ENCODE measurements at places on chromosomes 5 and 9. TPM values are rescaled to one million over a fixed set of nuclear protein-coding genes. Genes with fewer than 3 reads are reported as not detected.
A peak's percentile ranks its signal among the peaks of the same experiment; 100 is the strongest.

GRCh38 chr5:128857076-128857677 is 108.1 kb upstream of the SLC27A6 start:
- DNase-seq: no peak
- no peak overlapping the region for H3K27ac ChIP-seq
- H3K4me1 ChIP-seq: no peaks in the 10 kb centered on the region
- no peak overlapping the region for H3K4me3 ChIP-seq
- H3K36me3 ChIP-seq: 0 out of 2 replicates have a peak, but pooled peaks cover 3% of the 10 kb centered on the region
- no peaks in the 10 kb centered on the region for H3K27me3 ChIP-seq

DNA sequence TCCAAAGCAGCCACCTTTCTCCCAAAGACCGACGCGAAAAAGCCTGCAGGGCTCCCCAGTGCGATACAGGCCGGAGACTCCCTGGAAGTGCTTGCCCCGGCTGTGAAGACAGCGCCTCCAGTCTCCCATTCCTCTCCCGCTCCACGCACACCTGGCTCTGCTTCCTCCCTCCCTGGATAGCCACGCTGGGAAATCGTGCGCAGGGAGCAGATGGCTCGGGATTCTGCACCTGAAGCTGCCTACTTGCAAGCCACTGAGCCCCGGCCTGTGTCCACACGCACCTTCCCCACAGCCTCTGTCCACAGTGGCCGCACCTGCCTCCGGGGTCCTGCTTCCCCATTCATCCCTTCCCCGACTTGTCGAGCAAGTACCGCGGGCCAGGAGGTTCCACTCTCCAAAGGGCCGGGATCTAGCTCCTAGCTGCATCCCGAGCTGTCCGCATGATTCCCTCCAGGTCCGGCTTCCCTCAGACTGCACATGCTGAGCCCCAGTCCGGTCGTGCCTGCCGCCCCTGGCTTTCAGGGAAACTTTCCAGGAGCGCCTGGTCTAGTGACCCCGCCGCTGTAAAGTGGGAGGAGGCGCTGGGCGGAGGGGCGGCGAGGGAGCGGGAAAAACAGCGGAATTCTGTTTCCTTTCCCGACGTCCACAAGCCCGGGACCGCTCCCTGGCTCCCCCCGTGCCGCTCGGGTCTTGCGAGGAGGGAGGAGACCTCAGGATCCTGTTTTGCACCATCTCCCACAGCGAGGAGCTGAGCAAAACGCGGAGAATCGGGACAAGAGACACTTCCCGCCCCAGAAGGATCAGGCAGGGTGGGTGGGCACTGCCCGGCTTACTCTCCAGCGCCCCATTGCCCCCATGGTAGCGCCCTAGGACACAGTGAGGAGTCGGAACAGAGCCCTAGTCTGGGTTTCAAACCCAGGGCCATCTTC is 2.0 kb downstream of the SEMA6A start:
- peak overlapping the region; percentile 99 for H3K4me3 ChIP-seq
- peaks cover 21% of the 10 kb centered on the region for H3K4me1 ChIP-seq

DNA sequence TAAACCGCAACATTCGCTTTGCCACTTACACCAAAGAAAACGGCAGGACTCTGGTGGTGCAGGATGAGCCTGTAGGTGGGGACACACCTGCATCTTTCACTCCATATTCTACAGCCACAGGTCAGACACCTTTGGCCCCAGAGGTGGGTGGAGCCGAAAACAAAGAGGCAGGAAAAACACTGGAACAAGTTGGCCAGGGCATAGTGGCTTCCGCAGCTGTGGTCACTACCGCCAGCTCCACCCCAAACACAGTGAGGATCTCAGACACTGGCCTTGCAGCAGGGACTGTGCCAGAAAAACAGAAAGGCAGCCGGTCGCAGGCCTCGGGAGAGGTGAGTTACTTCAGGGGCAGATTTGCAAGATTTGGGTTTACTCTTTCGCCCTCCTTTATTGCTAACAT is 33.8 kb downstream of the KDM3B start:
- no peaks in the 10 kb centered on the region for H3K27me3 ChIP-seq
- peaks cover 60% of the 10 kb centered on the region for H3K36me3 ChIP-seq
- H3K4me3 ChIP-seq: no peak overlapping the region
- H3K4me1 ChIP-seq: no peaks in the 10 kb centered on the region
- no peak for DNase-seq
- no peak overlapping the region for H3K27ac ChIP-seq

SHOC1 gene
- total RNA-seq: not detected

ORM2 gene
- total RNA-seq: 1.4 TPM

DNA sequence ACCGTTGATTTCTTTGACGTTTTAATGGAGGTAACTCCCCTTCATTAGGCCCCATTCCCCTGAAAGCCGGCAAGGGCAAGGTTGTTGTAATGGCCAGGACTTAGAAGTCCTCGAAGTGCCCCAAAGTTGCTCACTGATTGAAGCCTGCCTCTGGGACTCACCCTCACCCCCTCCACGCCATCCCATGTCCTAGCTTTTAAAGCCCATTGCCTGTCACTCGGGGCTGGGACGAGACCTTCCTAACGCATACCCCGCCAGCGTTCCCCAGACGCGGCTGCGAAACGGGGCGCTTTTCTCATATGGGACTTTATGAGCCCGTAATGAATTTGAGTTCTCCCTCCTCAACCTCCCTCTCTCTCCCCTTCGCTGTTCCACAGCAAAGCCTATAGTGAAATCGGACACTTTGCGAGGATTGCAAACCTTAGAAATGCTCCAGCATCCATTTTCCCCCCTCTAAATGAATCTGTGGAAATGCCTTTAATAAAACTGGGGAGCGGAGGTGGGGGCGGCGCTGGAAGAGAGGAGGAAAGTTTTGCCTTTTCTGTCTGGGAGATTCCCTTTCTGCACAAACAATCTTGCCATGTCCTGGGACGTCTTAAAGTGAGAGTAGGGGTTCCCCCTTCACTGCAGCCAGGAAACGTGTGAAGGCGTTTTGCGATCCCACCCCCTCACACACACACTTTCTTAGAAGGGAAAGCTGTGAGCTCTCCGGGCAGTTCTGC is 1.5 kb downstream of the PAPPA start:
- H3K4me1 ChIP-seq: no peaks in the 10 kb centered on the region
- H3K27me3 ChIP-seq: peaks cover 16% of the 10 kb centered on the region
- no peaks in the 10 kb centered on the region for H3K36me3 ChIP-seq
- H3K4me3 ChIP-seq: peak overlapping the region; percentile 88
- peak; percentile 29 for DNase-seq

DNA sequence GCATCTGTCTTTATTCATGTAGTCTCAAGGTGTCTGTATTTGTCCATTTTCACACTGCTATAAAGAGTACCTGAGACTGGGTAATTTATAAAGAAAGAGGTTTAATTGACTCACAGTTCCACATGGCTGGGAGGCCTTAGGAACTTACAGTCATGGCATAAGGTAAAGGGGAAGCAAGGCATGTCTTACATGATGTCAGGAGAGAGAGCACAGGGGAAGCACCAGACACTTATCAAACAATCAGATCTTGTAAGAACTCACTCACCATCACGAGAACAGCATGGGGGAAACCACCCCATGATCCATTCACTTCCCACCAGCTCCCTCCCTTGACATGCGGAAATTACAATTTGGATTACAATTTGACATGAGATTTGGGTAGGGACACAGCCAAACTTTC is 44.2 kb downstream of the NLN start:
- no peak overlapping the region for H3K4me3 ChIP-seq
- H3K27me3 ChIP-seq: no peaks in the 10 kb centered on the region
- H3K4me1 ChIP-seq: no peaks in the 10 kb centered on the region
- no peak overlapping the region for H3K27ac ChIP-seq
- no peak for DNase-seq

IL3 gene
- not detected for total RNA-seq

- no peak overlapping the region for H3K4me3 ChIP-seq
- peak; percentile 34 for DNase-seq
- H3K27me3 ChIP-seq: no peaks in the 10 kb centered on the region
- no peaks in the 10 kb centered on the region for H3K36me3 ChIP-seq
These were observed 55.3 kb downstream of the SPEF2 start for GRCh38 chr5:35672995-35673394.

GRCh38 chr9:8764051-8764450 is 964.5 kb upstream of the DMAC1 start:
- no peak overlapping the region for H3K4me3 ChIP-seq
- no peaks in the 10 kb centered on the region for H3K27me3 ChIP-seq
- no peak overlapping the region for H3K27ac ChIP-seq

GRCh38 chr5:135266975-135267374 is 132.1 kb downstream of the MACROH2A1 start:
- H3K27ac ChIP-seq: no peak overlapping the region
- no peaks in the 10 kb centered on the region for H3K27me3 ChIP-seq
- no peaks in the 10 kb centered on the region for H3K4me1 ChIP-seq
- DNase-seq: no peak

- DNase-seq: no peak
- H3K36me3 ChIP-seq: no peaks in the 10 kb centered on the region
- H3K4me3 ChIP-seq: no peak overlapping the region
- H3K4me1 ChIP-seq: peaks cover 3% of the 10 kb centered on the region
- no peaks in the 10 kb centered on the region for H3K27me3 ChIP-seq
These were observed 185.2 kb downstream of the DCP2 start for GRCh38 chr5:113161806-113162205.

DNA sequence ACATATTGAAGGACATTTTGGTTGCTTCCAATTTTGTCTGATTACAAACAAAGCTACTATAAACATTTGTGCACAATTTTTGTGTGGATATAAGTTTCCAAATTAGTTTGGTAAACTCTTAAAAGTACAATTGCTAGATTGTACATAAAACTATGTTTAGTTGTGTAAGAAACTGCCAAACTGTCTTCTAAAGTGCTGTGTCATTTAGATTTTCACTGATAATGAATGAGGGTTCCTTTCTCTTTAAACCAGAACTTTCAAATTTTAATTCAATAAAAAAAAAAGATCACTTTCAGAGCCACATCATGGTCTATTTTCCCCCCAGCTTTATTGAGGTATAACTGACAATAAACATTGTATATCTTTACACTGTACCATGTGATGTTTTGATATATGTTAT is 74.0 kb upstream of the TRPC7 start:
- no peaks in the 10 kb centered on the region for H3K4me1 ChIP-seq
- DNase-seq: no peak
- H3K27me3 ChIP-seq: no peaks in the 10 kb centered on the region

IL9 gene
- not detected for total RNA-seq

FBP2 gene
- not detected for total RNA-seq

DNA sequence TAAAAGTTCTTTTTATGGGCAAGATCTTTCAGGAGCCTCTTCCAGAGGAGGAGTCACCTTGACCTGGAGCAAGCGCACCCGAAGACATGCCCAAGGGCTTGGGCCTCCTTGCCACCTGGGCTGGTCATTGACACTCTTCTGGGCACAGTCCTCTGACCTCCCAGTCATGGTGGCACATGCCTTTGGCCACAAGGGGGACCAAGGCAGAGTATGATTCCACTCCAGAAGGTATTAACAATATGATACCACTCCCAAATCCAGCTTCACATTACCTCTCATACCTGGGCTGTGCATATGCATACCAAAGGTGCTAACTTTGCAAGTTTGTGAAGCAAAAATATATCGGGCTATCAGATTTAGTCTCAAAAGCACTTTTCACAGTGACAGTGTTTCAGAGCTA is 84.6 kb downstream of the MAST4 start:
- no peaks in the 10 kb centered on the region for H3K4me1 ChIP-seq
- no peaks in the 10 kb centered on the region for H3K27me3 ChIP-seq
- H3K36me3 ChIP-seq: no peaks in the 10 kb centered on the region
- no peak for DNase-seq
- no peak overlapping the region for H3K27ac ChIP-seq
- H3K4me3 ChIP-seq: no peak overlapping the region

GRCh38 chr5:133902511-133903118 is 65.8 kb downstream of the C5orf15 start:
- no peaks in the 10 kb centered on the region for H3K27me3 ChIP-seq
- no peaks in the 10 kb centered on the region for H3K4me1 ChIP-seq
- no peak overlapping the region for H3K27ac ChIP-seq

GRCh38 chr5:8184455-8185063 is 315.6 kb downstream of the MTRR start:
- peaks cover 5% of the 10 kb centered on the region for H3K4me1 ChIP-seq
- H3K36me3 ChIP-seq: no peaks in the 10 kb centered on the region
- H3K27me3 ChIP-seq: no peaks in the 10 kb centered on the region
- no peak overlapping the region for H3K4me3 ChIP-seq

IFNA13 gene
- total RNA-seq: not detected

GRCh38 chr5:112159435-112159834 is 259.6 kb downstream of the EPB41L4A start:
- H3K27me3 ChIP-seq: no peaks in the 10 kb centered on the region
- no peak overlapping the region for H3K4me3 ChIP-seq
- H3K36me3 ChIP-seq: peaks cover 24% of the 10 kb centered on the region
- DNase-seq: no peak
- H3K4me1 ChIP-seq: peaks cover 2% of the 10 kb centered on the region
- no peak overlapping the region for H3K27ac ChIP-seq

GRCh38 chr9:125574126-125574877 is 132.7 kb downstream of the MAPKAP1 start:
- no peaks in the 10 kb centered on the region for H3K4me1 ChIP-seq
- DNase-seq: no peak
- no peaks in the 10 kb centered on the region for H3K27me3 ChIP-seq
- no peak overlapping the region for H3K27ac ChIP-seq

LCN9 gene
- total RNA-seq: 0.72 TPM

- no peak overlapping the region for H3K4me3 ChIP-seq
- H3K27ac ChIP-seq: no peak overlapping the region
- no peaks in the 10 kb centered on the region for H3K4me1 ChIP-seq
- H3K27me3 ChIP-seq: no peaks in the 10 kb centered on the region
- DNase-seq: no peak
- no peaks in the 10 kb centered on the region for H3K36me3 ChIP-seq
These were observed 29.1 kb upstream of the CEP72 start for GRCh38 chr5:582936-583635.

GRCh38 chr5:111742177-111742994 is 14.6 kb downstream of the NREP start:
- H3K36me3 ChIP-seq: no peaks in the 10 kb centered on the region
- no peak for DNase-seq
- peaks cover 30% of the 10 kb centered on the region for H3K4me1 ChIP-seq
- no peaks in the 10 kb centered on the region for H3K27me3 ChIP-seq

DNA sequence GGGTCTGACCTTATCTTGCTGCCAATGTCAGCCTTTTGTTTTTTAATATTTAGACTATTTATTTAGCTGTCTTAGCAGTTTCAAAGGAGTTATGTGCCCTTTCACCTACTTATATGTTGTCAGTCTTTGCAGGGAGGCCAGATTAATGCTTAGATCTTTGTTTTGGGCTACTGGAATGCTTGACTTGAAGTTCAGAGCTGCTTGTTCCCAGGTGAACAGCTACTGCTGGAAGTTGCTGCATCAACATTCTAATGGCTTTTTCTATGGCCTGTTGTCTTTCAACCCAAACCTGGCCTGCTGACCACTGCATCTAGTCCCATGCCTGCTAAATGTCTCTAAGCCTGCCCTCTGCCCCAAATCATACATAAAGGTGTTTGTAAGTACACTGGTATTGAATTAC is 3.0 kb downstream of the SLC22A5 start:
- no peaks in the 10 kb centered on the region for H3K4me1 ChIP-seq
- H3K27me3 ChIP-seq: no peaks in the 10 kb centered on the region
- H3K36me3 ChIP-seq: no peaks in the 10 kb centered on the region
- no peak for DNase-seq
- H3K27ac ChIP-seq: no peak overlapping the region

PDE6A gene
- total RNA-seq: not detected

- H3K27me3 ChIP-seq: no peaks in the 10 kb centered on the region
- no peaks in the 10 kb centered on the region for H3K36me3 ChIP-seq
- no peak overlapping the region for H3K4me3 ChIP-seq
- H3K27ac ChIP-seq: no peak overlapping the region
- DNase-seq: no peak
These were observed 96.3 kb downstream of the ADAMTS12 start for GRCh38 chr5:33795496-33795895.
